ENCODE measurements at places on chromosomes 5 and 9.

GRCh38 chr9:6965566-6965965, 207.8 kb downstream of the KDM4C start:
- no peak for DNase-seq

DNA sequence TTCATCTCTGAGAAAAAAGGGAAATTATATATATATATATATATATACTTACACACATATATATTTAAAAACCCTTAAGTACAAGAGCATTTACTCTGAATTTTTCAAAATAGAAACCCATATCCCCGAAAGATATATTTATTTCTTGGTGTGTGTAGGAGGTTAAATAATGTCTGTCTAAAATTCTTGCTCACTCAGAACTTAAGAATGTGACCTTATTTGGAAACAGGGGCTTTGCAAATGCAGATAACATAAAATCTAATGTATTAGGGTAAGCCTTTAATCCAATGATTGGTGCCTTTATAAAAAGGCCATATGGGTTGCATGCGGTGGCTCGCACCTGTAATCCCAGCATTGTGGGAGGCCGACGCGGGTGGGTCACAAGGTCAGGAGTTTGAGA, 517.3 kb upstream of the TLE4 start:
- no peak for DNase-seq

- no peak for DNase-seq
Measured at GRCh38 chr9:744790-745484, 96.6 kb upstream of the DMRT1 start.

DNA sequence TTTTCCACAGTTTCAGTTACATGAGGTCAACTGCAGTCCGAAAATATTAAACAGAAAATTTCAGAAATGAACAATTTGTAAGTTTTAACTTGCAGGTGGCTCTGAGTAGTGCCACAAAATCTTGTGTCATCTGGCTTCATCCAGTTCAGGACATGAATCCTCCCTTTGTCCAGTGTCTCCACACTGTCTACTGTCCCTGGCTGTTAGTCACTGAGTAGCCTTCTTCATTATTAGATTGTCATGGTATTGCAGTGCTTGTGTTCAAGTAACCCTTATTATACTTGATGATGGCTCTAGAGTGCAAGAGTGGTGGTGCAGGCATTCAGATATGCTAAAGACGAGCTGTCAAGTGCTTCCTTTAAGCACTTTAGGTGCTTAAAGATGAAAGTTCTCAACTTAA, 65.3 kb downstream of the CFAP95 start:
- no peak for DNase-seq

DNA sequence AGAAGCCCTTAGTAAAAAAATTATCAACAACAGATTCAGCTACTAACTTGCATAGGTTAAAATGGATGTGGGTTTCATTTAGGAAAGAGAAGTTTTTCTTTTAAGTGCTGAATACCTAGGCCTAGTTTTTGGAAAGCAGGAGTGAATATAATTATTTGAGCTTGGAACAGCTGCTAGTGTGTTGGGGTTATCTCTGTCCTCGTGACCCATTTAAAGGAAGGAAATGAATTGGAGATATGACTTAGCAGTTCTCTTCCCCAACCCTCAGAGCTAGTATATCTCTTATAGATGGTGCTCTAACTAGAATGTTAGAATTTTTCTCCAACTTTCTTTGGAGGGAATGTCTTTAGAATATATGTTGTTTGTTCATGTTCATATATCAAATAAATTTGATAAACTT, 38.6 kb downstream of the ZNF366 start:
- no peak for DNase-seq

GRCh38 chr5:67773411-67774266, 441.9 kb upstream of the PIK3R1 start:
- DNase-seq: peak; percentile 52

DNA sequence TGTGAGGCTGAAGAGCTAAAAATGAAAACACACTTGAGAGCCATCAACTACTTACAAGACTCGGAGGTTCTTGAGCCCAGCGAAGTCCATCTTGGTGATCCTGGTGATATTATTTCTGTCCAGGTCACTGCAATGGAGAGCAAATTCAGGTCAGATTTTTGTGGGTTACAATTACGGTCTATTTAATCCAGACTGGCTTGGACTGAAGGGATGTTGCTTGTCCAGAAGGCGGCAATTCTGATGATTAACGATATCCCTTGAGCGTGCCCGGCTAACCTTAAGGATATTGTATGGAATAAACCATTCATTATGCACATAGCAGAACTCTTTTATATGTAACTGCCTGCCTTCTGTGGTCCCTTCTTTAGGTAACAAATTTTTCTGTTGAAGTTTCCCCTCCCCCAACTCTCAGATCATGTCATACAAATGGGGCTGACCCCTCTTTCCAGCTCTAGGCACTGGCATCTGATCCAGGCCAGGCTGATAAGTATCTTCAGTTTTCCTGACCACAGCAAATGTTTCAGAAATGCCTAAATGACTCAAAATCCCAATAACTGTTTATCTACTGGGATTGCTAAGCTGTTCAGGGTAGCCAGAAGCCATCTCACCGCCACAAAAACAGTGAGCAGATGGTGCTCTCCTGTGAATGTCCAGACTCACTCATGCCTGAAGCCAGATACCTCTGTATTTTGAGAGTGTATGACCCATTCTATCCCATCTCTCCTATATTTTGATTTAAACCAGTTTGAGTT, 49.4 kb downstream of the SLIT3 start:
- no peak for DNase-seq

DNA sequence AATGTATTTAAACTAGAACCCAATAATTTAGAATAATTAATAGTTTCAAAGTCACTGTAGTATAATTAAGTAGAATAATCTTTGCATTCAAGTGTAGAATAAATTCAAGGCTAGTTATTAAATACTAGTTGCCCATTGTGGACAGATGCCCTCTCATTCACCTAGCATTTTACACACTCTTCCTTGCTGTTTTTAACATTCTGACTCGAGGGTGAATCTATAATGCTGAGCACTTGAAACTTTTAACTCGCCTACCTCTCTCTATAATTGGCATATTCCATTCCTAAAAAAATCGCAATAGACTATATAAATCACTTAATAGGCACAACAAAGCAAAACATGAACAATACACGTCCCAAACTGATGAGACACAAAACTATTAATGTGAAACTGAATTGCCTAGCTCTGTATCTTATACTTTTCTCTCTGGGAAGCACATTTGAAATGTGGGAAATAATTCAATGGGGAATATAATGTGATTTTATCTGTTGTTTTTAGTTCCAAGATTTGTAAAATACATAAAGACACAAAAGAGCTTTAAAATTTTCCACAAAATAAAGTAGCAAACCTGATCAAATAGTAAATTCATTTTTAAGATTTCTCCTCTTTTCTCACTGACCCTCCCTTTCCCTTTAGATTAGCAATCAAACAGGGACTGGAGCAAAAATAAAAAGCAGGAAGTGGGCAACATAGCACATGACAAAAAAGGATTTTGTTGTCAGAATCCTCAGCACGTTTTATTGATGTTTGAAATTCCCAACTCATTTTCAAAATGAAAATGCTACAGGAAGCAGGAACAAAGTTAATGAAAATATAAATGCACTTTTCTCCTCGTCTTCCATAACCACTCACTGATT, 295.6 kb downstream of the PDE4D start:
- DNase-seq: peak; percentile 72

DNA sequence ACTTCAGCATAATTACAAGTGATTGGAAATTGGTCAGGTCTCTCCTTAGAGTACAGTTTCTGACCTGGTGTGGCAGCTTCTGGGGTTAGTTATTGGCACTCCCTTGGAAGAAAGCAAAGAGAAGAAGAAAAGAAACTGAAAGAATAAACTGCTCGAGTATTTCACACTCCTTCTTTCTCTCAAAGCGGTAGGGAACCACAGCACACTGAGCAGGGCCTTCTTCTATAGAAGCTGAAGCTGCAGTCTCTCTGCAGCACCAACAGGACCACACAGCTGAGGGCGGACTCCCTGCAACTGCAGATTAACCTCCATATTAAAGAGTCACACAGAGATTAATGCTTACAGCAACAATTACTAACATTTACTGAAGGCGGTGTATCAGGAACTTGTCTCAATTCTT, 152.0 kb downstream of the TRPM6 start:
- DNase-seq: no peak

GRCh38 chr5:158200619-158201018, 341.7 kb upstream of the CLINT1 start:
- DNase-seq: peak; percentile 82

GRCh38 chr9:8417341-8417740, 617.8 kb upstream of the DMAC1 start:
- no peak for DNase-seq

DNA sequence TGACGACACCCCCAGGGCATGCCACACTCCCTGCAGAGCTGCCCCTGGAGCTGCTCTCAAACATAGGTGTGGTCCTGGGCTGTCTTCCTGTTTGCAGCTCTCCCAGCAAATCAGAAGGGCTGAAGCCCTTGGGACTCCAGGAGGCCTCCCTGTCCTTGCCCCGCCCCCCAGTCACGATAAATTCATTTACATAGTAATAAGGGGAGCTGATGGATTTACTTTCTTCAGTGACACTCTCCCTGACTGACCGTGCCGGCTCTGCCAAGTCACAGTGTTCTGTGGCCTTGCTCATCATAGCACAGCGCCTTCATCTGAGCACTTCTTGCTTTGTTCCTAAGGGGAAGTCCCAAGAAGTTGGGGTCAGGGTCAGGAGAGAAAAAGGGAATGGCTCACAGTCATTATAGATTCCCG, 121.4 kb downstream of the ENC1 start:
- peak; percentile 74 for DNase-seq

DNA sequence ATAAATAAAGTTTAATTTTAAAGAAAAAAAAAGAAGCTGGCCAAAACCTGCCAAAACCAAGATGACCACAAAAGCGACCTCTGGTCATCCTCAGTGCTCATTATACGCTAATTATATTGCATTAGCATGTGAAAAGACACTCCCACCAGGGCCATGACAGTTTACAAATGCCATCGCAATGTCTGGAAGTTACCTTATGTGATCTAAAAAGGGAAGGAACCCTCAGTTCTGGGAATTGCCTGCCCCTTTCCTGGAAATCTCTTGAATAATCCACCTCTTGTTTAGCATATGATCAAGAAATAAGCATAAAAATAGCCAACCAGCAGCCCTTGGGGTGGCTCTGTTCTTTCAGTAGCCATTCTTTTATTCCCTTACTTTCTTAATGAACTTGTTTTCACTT, 178.3 kb upstream of the MAP1B start:
- DNase-seq: no peak

- DNase-seq: peak; percentile 25
Measured at GRCh38 chr9:89502038-89502601, 4.2 kb upstream of the SEMA4D start.
